ENCODE measurements at places on chromosomes 1 and 21.

DNA sequence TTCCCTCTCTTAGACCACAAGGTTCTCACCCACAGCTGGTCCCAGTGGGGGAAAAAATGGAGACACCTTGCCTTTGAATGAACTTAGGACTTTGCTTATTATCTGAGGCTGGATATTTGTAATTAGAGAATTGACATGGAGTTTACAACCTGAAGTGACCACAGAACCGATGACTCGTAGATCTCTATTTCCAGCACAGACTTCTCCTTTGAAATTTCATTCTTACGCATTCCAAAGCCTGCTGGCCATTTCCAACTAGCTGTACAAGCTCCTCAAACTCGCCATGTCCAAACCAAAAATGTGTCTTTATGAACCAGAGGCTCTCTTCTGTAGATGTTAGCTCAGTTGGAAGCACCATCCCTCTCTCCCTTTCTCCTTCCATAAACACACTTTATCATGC, 12.0 kb downstream of the RAB7B start:
- no peak for DNase-seq

GRCh38 chr1:203534526-203534925, 40.6 kb downstream of the OPTC start:
- no peak for DNase-seq

- DNase-seq: no peak
These were observed 152.4 kb downstream of the KCTD3 start for GRCh38 chr1:215719552-215719951.

GRCh38 chr21:42158846-42159245, 60.1 kb upstream of the ABCG1 start:
- DNase-seq: no peak

DNA sequence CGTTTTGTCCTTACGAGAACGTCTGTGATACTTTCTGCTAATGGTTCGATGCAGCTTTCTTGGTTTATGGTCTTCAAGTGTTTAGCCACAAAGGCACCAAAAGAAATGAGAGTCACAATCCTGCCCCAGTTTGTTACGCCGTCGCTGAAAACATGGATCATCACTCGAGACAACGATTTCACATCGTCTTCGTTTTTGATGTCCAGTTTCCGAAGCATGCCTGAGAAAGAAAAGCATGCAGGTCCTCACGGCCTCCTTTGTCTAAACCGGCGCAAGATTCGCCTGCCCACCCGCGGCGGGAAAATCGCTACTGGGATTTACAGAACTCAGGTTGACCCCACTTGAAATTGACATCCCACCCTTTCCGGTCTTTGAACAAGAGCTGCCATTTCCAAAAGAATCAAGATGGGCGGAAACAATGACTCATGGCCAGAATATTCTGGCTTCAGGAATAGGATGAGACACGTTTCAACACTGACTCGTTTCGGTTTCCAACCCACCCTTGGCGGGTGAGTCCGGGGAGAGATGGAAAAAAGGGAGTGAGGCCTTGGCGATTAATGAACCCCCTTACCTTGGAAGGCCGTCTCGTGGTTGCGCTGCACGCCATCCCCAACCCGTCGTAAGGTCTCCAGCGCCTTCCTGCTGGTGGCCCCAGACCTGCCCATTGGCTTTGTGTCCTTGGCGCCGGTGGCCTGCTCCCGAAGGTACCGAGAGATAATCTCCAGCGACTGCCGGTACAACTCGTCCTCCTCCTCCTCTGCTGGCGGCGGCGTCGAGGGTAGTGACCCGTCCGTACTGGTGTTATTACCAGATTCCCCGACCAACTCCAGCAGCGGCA, 919 bp downstream of the MCL1 start:
- peak; percentile 51 for DNase-seq

GRCh38 chr1:154573168-154573510, 5.6 kb downstream of the CHRNB2 start:
- DNase-seq: no peak

DNA sequence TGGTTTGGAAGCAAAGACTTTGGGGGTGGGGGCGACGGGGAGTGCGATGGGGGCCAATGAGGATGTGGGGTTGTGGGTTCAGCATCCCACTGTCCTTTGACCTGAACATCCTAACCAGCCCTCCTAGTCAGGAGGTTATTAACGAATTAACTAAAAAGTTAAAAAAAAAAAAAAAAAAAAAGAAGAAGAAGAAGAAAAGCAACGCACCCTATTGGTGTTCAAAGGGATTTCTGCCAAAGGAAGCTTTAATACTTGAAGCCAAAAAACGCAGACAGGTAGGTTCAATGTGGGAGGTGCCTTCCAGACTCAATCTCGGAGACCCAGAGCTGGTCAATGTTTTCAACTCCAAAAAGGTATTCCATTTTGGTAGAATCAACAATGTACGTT, 2.2 kb downstream of the CLIC6 start:
- no peak for DNase-seq

- peak; percentile 69 for DNase-seq
These were observed 4.5 kb downstream of the CNR2 start for GRCh38 chr1:23908453-23909341.

GRCh38 chr1:35924838-35925237, 6.1 kb upstream of the AGO3 start:
- no peak for DNase-seq

GRCh38 chr1:208885060-208885459, 640.9 kb upstream of the PLXNA2 start:
- no peak for DNase-seq

DNA sequence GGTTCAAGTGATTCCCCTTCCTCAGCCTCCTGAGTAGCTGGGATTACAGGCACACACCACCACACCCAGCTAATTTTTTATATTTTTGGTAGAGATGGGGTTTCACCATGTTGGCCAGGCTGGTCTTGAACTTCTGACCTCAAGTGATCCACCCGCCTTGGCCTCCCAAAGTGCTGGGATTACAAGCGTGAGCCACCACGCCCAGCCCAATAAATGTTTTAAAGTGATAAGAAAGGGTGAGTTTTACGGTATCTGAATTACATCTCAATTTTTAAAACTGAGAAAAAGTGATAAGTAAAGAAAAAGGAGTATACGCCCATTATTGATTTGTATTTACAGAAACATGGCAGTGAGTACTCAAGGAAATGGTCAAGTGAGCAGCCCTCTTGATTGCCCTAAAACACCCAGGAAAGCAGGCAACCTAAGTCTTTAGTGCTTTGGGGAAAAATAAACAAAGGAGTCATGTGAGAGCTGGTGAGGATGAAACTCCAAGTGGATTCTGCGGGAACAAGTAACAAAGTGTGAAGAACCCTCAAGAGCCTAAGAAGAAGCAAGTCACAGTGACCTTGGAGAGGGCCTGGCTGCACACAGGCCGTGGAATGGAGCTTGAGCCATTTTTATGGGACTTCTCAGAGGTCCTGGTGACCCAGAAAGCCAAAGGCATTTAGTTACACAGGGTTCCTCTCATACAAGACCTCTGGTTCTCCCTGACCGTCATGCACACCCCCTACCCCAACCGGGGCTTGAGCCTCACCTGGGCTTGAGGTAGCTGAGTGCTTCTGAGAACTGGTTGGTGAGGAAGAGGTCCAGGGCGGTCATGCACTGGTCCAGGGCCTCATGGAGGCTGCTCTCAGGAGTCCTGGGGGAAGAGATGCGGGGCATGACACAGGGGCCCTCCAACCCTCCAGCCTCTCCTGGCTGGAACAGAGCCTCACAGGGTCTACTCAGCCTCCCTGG, 9.1 kb downstream of the TTC39A start:
- DNase-seq: no peak

DNA sequence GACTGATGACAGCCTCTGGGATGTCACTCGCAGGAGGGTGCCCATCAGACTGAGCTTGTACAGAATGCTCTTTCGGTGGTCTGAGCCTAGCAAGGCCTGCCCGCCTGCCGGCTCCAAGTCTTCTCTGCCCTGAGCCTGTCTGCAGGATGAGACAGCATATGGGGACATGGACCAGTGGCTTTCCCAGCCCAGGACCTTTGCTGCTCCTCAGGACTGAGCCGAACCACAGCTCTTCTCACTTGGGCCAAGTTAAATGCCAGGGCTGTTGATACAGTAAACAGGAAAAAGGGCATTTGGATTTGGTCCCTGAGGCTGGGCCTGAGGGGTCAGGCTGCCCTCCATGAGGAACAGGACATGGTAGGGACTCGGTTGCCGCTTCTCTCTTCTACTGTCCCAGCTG, 64.3 kb upstream of the EPS8L3 start:
- DNase-seq: no peak

DNA sequence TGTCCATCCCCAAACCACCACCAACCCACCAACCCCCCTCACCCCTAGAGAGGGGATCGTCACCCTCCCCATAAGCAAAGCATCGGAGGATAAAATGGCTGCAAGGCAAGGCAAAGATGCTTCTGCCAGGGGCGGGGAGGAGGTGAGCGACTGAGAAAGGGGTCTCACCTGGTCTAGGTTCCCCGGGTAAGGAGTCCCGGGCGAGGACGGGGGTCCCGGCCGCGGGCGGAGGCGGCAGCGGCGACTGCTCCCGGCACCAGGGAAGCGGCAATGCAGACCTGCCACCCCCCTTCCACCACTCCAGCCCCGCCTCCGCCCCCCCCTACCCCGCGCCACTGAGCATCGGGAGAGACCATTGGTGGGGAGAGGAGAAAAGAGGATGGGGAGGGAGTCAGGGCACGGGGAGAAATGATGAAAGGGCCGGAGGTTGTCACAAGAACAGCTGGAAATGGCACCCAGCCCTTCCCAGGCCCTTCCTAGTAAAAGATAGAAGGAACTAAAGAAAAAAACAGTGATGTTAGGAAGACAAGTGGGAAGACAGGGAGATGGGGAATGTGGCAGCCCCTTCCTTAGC, at the start of gene SV2A:
SV2A (minus strand) TSS at position 274 of the 574 bp plus-strand sequence. CDS start 4,004 bp downstream, outside the sequence.
- peak; percentile 31 for DNase-seq

DNA sequence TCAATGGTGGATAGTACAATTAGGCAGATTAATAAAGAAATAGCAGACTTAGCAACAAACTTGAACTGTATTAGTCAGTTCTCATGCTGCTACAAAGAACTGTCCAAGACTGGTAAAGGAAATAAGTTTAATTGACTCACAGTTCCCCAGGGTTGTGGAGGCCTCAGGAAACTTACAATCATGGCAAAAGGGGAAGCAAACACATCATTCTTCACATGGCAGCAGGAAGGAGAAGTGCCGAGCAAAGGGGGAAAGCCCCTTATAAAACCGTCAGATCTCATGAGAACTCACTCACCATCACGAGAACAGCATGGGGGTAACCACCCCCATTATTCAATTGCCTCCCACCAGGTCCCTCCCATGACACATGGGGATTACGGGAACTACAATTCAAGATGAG, 27.1 kb upstream of the PDE4B start:
- no peak for DNase-seq

GRCh38 chr1:201468501-201468843, 516 bp downstream of the PHLDA3 start:
- DNase-seq: no peak

DNA sequence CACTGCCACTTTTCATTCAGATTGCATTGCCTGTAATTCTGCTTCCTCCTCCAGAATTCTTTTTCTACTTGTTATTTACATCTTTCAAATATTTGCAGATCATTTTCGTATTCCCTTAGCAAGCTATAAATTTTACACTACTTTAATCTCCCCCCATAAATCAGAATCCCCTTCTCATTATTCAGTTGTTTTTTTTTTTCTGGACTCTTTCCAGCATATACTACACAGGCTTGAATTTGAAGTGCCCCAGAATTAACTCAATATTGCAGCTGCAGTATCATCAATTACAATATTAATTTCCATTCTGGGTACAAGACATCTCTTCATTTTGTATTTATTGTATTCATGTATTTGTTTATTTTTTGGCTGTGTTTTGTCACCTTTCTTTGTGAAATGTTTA, 1494.3 kb downstream of the AMY1C start:
- no peak for DNase-seq

DNA sequence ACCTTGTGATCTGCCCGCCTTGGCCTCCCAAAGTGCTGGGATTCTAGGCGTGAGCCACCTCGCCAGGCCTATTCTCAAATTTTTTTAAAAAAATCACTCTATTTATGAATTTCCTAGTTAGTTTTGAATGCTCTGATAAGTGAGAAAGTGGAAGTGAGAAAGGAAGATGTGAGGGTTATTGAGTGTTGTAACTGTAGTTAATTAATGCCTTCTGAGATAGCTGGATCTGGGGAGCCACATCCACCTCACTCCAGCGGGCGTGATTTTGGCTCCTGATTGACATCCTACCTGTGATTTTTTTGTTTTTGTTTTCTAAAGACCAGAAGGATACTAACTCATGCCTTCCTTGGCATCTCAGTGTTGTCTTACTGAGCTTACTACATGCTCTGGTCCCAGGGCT, 65.6 kb downstream of the ST3GAL3 start:
- no peak for DNase-seq

DNA sequence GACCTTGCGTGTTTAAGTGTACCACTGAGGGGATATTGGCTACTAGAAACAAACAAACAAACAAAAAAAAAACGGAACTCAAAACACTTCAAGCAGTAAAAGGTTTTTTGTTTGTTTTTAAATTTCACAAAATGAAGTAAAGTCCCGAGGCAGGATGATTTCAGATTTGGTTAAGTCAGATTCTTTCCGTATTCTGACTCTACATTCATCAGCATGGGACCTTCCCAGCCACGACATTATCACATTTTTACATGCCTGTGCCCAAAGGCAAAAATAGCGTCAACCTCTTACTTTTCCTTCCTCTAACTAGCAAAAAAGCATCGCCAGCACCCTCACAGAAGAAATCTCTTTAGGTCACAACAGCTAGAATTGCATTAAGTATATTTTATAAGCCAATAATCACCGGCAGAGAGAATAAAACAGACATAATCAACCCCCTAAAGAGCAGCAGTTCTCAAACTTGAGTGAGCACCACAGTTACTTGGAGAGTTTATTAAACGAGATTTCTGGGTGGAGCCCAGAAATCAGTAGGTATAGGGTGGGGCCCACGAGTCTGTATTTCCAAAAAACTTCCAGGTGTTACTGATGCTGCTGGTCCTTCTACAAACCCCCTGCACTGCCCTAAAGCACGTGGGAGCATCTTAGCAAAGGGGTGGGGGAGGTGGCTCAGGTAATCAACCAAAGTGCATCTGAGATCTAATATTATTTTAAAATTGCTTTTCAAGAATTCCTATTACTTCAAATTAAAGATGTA, 227.6 kb downstream of the RGS7 start:
- DNase-seq: no peak

DNA sequence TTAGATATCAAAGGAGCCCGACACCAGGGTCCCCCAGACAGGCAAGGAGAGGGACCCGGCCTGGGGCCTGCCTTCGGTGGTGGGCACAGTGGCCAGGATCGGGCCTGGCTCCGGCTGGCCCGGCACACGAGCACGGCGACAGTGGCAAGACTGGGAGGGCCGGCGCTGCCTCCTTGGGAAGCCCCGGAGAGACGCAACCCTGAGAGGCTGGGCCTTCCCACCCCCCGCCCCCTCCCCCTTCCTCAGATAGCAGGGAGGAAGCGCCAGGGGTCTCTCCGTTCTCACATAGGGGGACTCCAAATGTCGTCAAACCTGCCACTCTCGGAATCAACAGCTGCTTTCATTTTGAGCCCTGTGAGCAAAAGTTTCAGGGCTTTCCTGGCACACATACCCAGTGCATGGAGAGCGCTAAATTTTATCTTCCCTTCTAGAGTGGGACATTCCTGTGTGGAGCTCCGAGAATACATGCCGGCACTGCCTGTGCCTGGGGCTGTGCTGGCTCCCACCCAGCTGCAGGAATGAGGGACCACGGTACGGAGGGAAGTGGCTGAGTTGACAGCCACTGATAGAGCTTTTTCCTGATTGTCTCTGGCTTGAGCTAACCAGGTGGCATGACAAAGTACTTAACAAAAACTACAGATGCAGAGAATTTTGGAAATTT, 62.4 kb downstream of the CD247 start:
- peak; percentile 82 for DNase-seq

GRCh38 chr21:42476388-42477331, 19.4 kb downstream of the RSPH1 start:
- peak; percentile 6 for DNase-seq

- no peak for DNase-seq
These were observed 54.1 kb upstream of the POFUT2 start for GRCh38 chr21:45341779-45342178.

- no peak for DNase-seq
These were observed 331.0 kb upstream of the ZP4 start for GRCh38 chr1:238221738-238222137.
